ENCODE measurements at places on chromosomes 3 and 15.

GRCh38 chr15:95106801-95107200 is 875.4 kb downstream of the MCTP2 start:
- no peak for DNase-seq

DNA sequence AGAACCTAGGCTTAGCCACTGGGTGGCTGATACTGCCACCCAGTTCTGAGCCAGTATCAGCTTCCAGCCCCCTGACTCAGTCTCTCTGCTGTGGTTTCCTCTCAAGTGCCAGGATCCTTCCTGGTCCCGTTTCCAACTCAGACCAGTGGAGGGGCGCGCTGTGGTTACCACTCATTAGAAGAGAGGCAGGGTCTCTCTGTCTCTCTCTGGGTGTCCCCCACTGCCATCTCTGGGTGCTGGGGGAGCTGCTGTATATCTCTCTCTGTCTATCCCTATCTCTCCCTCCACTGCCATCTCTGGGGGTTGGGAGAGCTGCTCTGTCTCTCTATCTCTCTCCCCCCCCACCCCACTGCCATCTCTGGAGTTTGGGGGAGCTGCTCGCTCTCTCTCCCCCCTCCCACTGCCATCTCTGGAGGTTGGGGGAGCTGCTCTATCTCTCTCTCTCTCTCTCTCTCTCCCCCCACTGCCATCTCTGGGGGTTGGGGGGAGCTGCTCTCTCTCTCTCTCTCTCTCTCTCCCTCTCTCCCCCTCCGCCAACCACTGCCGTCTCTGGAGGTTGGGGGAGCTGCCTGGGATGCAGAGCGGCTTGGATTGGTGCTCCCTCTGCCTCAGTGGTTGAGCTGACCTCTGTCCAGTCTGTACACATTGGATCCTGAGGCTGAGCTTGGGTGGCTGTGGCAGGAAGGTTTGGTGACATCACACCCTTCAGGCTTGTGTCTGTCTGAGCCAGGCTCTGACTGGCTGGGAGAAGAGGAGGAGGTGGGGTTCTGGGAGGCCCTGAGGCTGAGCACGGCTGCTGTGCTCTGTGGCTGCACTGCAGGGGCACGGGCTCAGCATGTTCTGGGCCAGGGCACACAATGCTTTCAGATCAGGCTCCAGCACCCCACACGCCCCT is 98.9 kb downstream of the APBA2 start:
- no peak for DNase-seq

DNA sequence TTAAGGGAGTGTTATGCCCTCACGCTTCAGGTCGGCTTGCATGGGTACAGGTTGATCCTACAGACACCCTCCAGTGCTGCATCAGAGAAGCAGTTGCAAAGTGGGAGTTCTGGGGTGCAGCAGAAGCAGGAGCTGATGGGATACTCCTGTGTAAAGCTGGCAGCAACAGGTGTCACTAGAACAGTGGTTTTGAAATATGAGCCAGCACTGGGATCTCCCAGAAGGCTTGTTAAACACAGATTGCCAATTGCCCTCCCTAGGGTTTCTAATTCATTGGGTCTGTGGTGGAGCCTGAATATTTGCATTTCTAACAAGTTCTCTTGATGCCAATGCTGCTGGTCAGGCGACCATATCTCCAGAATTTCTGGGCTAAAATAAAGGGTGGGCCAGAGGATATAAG is 350.4 kb downstream of the CLSTN2 start:
- DNase-seq = no peak

GRCh38 chr3:17052363-17052762 is 167.6 kb downstream of the PLCL2 start:
- DNase-seq = no peak

GRCh38 chr3:66276705-66277274 is 56.0 kb downstream of the SLC25A26 start:
- peak; percentile 49 for DNase-seq

DNA sequence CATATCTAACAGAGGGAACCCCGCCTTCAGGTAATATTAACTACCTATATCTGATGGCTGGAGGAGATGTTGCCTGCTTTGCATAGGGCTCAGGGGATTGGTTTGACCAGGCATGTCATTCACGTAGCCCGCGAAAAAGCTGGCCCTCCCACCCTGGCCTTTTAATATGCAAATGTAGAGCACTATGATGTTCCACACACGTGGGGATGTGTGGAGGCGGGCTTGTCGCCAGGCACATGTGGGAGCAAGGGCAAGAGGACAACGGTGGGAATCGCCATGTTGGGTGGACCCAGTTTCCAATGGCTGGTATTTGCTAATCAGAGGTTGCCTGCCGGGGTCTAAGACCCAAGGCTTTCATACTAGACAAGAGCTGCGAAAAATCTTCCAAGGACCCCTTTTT is 469.8 kb downstream of the ZPLD1 start:
- no peak for DNase-seq

GRCh38 chr3:85740561-85740960 is 781.8 kb downstream of the CADM2 start:
- DNase-seq = no peak

DNA sequence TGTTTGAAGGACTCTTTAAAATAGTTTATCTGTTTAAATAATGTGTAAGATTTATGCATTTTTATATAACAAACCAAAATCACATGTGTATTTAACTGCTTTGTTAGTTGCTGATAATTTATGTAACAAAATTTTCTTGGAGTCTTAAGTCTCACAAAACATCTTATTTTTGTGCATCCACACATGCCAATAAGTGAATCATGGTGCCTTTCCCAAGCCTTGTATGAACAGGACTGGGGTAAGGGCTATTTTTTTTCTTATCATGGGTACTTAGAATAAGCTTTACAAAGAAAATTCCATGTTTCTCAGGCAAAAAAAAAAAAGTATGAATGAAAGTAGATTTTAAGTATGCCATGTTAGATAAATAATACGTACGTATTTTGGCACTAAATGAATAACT is 132.9 kb upstream of the LRRFIP2 start:
- DNase-seq = no peak

DNA sequence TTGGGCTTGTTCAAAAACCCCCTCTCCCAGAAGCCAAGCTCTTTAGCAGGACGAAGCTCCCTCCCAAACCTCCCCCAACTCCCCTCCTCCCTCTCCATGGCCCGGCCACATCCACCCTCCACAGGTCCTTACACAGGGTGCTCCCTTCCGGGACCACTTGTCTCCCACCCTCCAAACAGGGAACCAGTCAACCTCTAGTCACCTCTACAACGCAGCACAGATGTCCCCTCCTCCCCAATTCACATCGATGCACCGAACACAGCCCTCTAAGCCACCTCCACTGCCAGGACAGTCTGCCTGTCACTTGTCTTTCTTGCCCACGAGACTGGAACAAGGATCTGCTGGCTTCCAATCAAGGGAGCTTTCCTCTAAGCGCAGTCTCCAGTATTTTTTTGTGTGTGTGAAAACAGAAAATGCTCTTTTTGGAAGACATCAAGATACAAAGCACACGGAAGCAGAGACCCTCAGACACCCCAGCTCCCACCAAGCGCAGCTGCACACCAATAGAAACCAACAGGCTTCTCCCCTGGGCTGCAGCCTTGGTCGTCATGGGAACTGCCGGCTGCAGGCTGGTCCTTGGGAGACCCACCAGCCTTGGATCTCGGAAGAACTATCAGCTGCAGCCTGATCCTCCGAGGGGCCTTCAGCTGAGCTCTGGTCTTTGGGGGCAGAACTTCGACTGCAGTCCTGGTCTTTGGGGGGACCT is 26.5 kb downstream of the IQSEC1 start:
- DNase-seq = no peak

DNA sequence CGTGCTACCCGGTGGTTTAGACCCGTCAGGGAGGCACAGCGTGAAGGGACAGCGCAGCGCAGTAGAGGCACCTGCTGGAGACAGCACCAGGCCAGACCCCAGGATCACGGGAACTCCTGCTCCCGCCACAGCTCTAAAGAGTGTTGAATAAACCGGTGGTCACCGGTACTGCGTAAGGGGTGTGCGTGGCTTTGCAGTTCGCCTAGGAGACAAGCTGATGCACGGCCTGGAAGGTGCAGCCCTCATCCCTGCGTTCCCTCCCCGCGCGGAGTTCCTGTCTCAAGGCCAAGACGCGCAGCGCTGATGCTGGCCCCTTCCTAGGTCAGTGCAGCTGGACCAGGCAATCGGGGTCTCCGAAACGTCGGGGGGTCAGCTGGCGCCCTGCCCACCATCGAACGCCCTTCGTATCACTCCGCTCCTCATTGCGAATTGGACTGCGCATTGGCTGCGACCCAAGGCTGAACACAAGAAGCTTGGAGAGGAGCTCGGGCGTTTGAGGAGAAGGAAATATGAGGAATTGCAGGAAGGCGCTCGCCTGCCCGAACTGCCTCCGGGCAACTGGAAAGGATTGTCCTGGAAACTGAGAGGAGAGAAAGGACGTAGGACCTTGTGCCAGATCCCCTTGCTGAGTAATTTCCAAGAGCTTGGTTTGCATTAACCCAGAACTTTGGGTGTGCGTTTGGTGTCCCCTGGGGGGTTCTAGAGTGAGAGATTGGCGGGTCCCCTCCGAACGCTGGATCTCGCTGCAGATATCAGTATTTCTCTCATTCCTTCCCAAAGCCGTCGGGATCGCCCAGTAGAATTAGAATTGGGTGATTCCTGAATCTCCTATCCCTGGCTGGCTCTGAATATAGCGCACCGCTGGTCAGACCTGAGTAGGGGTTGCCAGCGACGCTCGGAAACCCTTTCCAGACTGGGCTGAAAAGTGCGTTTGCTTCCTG is 2.3 kb upstream of the SOX14 start:
- DNase-seq = no peak

- DNase-seq = no peak
Measured at GRCh38 chr3:140292684-140293083, 357.7 kb downstream of the CLSTN2 start.

- no peak for DNase-seq
Measured at GRCh38 chr3:106263546-106263945, 394.7 kb upstream of the CBLB start.

- DNase-seq = no peak
Measured at GRCh38 chr3:162558016-162558415, 1061.4 kb downstream of the OTOL1 start.

DNA sequence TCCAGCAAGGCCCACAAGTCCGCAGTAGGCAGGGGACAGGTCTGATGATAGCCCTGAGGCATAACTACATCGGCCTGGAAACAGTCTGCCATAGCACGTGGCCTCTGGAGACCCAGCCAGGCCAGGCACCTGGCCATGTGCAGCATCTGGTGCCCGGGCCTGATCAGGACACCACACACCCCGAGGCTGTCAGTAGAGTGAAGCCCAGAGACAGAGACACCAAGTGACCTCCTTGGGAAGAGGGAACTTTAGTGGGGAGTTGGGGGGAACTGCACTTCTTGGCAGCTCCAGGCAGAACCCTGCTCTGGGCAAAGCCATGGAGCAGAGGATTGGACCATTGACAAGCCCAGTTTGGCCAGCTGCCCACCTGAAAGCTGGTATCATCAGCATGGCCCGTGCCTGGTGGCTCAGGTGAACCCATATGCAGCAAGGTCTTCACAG is 1.2 kb downstream of the SHISA5 start:
- no peak for DNase-seq

GRCh38 chr3:45496555-45496954 is 98.0 kb upstream of the LIMD1 start:
- DNase-seq = no peak

DNA sequence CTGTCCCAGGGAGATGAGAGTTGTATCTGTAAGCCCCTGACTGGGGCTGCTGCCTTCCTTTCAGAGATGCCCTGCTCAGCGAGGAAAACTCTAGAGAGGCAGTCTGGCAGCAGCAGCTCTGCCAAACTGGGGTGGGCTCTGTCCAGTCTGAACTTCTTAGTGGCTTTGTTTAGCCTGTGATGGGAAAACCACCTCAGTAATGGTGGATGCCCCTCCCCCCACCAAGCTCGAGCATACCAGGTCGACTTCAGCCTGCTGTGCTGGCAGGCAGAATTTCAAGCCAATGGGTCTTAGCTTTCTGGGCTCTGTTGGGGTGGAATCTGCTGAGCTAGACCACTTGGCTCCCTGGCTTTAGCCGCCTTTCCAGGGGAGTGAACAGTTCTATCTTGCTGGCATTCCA is 218.3 kb downstream of the TUSC7 start:
- DNase-seq = no peak

GRCh38 chr3:15514663-15515340 is 6.7 kb downstream of the COLQ start:
- no peak for DNase-seq

DNA sequence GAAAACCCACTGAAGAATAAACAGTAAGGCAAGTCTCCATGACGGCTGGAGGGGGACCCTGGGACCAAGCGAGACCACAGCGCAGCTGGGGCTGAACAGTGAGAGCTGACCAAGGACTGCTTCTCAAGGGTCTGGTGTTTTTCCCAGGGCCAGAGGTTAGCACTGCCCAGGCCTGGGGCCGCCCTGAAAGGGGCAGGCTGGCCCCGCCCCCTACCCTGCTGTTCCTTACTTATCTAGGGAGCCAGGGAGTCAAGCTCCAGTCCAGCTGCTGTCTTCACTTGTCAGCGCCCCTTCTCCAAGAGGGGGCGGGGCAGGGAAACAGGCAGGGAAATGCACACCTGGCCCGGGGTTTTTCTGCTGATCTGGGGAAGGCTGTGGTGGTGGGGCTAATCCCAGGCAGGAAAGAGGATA is 51.6 kb upstream of the HACD2 start:
- no peak for DNase-seq

GRCh38 chr3:153195349-153195879 is 33.4 kb downstream of the RAP2B start:
- no peak for DNase-seq

DNA sequence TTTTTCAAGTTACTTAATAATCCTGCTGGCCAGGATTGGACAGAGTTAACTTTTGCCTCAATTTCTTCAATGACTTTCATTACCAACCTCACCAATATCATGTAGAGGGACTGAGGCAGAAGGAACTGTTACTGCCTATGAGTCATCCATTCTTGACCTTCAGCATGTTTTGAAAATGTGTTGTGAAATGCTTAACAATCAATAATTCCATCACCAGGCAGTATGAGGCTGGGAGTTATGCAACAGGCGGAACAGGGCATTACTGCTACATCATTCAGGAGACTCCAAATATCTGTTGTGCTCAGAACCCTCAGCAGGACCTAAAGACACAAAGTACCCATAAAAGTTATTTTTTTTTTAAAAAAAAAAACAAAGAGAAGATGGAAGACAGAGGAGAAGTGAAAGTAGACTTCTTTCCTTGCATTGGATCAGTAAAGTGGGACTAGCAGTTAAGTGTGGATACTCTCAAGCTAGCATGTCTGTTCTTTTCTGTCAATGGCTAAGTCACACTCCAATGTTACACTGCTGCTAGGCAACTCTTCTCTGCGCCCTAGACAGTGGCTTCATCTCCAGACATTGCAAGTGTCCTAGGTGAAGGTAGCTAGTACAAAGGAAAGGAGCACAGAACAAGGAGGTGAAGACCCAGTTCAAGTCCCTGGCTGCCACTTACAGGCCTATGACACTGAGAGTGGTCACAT is 184.9 kb upstream of the LPP start:
- no peak for DNase-seq

Data from NCI-H345 (cell line).